ENCODE measurements at places on chromosomes 12 and 14. TPM values are rescaled to one million over a fixed set of nuclear protein-coding genes. Genes with fewer than 3 reads are reported as not detected.

Gene NOP9
- polyA plus RNA-seq, result 12.0 TPM

- no peak for DNase-seq
Observed at GRCh38 chr12:2735432-2735831, 59.3 kb upstream of the FKBP4 start.

DNA sequence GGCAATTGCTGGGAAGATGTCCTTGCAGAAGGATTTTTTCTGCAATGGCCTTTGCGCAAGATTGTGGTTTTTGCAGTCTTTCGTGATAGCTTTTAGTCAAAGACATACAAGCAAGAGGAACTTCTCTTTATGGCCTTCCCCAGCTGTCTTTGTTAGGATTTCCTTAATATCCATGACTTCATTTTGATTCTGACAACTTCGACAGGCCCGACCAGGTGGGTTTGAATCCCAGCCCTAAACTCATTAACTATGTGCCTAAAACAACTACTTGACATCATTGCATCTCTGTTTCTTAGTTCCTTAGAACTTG, 13.3 kb upstream of the VRK1 start:
- DNase-seq, result no peak

Gene TBC1D30
- 0.40 TPM for polyA plus RNA-seq

Data from AG04450 (cell line).